ENCODE measurements at places on chromosomes 6 and 20.

DNA sequence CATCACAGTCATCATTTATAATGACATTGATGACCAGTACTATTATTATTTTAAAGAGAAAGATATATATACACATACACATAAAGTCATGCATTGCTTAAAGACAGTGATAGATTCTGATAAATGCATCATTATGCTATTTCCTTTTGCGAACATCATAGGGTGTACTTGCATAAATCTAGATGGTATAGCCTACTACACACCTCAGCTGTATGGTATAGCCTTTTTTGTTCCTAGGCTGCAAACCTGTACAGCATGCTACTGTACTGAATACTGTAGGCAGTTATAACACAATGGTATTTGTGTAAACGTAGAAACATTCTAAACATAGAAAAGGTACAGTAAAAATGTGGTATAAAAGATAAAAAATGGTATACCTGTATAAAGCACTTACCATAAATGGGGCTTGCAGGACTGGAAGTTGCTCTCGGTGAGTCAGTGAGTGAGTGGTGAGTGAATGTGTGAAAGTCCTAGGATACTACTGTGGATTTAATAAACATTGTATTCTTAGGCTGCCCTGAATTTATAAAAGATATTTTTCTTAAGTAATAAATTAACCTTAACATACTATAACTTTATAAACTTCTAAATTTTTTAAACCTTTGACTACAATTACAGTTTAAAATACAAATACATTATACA is 23.9 kb downstream of the QKI start:
- no peak for DNase-seq

GRCh38 chr6:20147469-20147868 is 64.8 kb downstream of the MBOAT1 start:
- DNase-seq, result no peak

DNA sequence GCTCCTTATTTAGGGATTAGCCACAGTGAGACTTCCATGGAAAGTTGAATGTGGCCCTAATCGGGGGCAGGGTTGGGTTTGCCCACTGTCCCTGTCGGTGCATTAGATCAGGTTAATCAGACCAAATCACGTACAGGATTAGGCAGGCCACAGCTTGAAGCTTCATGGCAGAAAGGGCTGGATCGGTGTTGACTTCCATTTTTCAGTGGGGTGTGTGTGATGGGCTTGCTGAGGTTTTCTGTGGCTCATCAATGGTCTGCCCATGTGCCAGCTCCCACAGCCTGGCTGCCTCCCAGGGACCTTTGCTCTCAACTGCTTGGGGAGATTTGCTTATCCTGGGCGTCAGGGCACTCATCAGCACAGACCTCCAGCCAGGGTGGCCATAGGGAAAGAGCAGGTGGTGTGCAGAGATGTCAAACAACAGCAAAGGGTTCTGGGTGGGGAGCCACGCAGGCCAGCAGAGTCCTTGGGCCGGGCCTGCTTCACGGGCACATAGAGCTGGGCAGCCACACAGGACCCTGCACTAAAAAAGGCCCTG is 130.7 kb downstream of the TFAP2C start:
- no peak for DNase-seq

- DNase-seq, result no peak
Observed at GRCh38 chr6:43796903-43797890, 27.2 kb downstream of the VEGFA start.

GRCh38 chr6:158834675-158835385 is 15.7 kb upstream of the EZR start:
- DNase-seq, result no peak

DNA sequence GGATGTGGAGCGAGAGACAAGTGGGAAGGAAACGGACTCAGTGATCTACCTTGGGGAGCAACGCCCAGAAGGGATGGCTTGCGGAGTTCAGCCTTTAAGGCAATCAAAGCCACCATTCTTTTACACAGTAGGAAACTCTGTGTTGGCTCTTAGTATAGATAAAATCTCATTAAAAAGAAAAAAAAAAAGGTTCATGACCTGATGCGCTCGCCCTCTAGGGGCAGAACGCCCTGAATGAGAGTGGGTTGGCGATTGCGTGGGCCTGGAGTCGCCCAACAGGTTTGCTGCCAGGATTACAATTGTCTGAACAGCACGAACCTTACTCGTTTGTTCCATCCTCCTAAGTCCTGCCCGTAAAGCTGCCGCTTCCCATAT is 1.2 kb downstream of the TPD52L1 start:
- no peak for DNase-seq

GRCh38 chr6:70753870-70754380 is 86.2 kb downstream of the SMAP1 start:
- DNase-seq, result no peak

DNA sequence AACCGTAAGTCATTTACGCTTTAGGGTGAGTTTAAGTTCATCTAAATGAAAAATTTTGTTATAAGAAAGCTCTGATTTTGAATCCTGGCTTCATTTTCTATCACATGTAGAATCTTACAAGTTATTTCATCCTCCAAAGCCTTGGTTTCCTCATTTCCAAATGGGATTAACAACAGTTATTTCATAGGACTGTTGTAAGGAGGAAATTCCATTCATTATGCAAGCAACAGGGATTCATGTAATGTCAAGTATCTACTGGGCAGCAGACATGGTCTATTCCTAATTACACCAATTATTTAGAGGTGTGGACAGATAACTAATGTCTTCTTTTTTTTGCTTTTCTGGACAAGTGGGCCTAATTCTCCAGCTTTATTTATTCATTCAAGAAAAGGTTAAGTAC is 154.0 kb downstream of the PDSS2 start:
- no peak for DNase-seq

GRCh38 chr6:116364321-116364720 is 6.4 kb upstream of the DSE start:
- no peak for DNase-seq

GRCh38 chr6:139490482-139490881 is 116.0 kb upstream of the CITED2 start:
- DNase-seq, result no peak

- no peak for DNase-seq
Observed at GRCh38 chr6:14035071-14035847, 82.3 kb upstream of the CD83 start.

GRCh38 chr6:28462401-28462800 is 19.1 kb upstream of the ZSCAN23 start:
- no peak for DNase-seq

DNA sequence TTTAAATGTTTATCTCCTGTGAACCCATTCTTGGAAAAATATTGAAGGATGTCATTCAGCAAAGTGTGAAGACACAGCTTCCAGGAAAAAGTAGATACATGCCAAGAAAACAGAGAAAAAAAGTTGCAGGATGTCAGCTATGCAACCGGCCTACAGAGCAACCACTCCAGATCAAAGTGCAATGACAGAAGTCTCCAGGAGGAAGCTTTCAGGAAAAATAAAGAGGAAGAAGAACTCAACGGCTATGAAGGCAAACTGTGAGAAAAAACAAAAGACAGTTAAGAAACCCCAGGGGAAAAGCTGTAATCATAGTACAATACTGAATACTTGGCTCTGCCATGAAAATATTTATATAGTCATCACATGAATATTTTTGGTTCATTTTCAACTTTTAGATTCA is 30.6 kb downstream of the REPS1 start:
- DNase-seq, result no peak

GRCh38 chr6:168171673-168172353 is 92.8 kb upstream of the FRMD1 start:
- no peak for DNase-seq

GRCh38 chr6:92716638-92717037 is 702.7 kb downstream of the EPHA7 start:
- DNase-seq, result no peak

GRCh38 chr6:11120271-11121005 is 8.9 kb upstream of the ERVFRD-1 start:
- DNase-seq, result no peak

DNA sequence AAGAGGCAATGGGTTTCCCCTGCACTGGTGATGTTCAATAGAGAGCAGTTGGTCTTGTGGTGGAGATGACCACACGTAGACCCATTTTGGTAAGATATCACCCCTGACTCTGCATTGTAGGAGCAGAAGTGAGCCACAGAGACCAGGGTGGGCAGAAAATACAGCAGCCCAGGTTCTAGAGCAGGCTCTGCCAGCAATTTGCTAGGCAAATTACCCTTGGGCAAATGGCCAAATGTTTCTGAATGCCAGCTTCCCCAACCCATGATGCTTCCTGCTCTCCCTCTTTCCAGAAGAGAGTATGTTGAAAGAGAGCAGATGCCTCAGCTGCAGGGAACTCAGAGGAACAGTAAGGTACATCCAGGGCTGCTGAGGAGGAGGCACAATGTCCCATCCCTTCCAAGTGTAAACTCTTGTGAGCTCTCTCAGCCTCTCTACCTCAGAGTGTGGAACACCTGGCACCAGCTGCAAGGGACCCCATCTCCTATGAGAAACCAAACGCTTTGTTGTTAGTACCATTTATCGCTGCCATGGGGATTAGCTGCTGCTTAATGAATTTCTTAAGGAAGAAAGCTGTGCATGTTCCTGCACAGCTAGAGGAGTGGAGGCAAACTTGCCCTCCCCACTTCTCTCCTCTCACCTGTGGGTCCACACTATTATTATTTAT is 317.5 kb upstream of the MOCS1 start:
- no peak for DNase-seq

DNA sequence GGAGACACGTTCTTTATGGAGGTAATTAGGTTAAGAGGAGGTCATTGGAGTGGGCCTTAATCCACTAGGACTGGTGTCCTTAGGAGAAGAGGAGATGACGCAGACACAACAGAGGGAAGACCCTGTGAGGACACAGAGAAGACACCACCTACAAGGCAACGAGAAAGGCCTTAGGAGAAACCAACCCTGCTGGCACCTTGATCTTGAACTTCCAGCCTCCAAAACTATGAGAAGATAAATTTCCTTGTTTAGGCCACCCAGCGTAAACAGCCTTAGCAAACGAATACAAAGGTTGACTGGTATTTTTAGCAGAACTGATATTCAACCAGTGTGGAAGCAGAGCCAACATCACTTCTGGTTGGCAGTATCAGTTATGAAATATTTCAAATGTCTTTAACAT is 75.2 kb downstream of the GFOD1 start:
- DNase-seq, result no peak

DNA sequence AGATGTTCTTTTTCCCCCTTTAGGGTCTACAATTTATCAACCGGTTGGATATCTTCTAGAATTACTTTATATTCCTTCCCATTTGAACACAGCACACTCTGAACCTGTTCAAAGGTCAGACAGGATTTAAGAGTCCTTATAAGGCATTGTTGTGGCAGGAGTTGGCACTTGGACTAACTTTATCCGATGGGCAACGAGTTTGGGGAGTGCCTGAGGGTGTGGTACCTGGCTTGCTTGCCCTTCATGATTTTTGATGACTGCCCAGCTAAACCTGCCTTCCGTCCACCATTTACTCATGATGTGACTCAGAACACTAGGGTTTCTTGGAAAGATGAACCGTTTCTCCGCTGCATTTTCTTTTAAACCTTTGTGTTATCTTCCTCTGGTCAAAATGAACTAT is 285.2 kb downstream of the FOXC1 start:
- DNase-seq, result no peak

DNA sequence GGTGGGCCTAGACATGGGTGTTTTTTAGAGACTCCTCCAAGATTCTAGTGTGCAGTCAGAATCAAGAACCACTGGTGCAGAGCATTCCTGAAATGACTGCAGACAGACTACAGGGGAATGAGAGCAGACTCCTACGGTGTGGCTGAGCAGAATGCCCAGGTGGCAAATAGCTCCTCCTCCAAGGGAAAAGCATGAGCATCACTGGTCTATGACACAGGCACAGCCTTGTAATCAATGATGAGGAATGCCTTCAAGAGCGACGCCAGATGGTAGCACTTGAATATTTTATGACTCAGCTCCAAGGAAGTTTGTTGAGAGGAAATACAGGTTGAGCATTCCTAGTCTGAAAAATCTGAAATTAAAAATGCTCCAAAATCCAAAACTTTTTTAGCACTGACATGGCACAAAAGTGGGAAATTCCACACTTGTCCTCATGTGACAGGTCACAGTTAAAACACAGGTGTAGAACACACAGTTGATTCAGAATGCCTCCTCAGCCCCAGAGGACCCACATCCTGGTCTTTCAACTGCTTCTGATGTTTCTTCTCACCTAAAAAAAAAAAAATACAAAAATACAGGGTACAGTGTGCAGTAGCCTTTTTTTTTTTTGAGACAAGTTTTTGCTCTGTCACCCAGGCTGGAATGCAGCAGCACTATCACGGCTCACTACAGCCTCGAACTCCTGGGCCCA is 10.6 kb upstream of the FAM8A1 start:
- DNase-seq, result no peak

DNA sequence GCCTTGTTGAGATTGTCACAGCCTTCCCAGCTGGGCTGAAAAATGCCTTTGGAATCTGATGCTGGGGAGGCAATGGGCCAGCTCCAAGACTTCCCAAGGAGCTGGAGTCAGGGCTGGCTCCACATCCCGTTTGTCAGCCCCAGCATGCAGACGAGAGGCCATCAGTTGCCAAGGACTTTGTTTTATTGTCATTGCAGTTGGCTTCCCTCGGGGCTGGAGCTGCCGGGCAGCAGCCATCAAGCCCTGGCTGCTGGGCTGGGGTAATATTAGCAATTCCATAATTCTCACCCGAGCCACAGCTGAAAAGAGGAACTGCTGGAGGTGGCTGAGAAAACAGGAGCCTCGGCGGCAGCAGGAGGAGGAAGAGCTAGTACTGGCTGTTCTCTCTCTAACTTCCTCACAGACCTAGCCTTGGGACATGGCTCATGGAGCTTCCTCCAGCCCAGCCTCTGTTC is 182.5 kb downstream of the CDC5L start:
- no peak for DNase-seq

GRCh38 chr6:120816794-120817193 is 517.5 kb downstream of the TBC1D32 start:
- DNase-seq, result no peak

DNA sequence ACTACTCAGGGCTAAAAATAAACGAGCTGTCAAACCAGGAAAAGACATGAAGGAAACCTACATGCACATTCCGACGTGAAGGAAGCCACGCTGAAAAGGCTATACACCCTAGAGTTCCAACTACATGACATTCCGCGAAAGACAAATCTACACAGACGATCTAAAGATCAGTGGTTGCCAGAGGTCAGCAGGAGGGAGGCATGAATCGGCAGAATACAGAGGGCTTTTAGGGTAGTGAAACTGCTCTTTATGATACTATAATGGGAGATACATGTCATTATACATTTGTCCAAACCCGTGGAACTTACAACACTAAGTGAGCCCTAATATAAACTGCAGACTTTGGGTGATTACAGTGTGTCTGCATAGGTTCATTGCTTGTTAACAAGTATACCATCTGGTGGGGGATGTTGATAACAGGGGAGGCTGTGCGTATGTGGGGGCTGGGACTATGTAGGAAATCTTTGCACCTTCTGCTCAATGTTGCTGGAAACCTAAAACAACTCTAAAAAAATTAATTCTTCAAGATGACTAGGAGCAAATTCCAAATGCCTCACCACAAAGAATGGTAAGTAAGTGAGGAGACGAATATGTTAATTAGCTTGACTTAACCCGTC is 132.2 kb upstream of the CDH4 start:
- DNase-seq, result no peak

- no peak for DNase-seq
Observed at GRCh38 chr6:679282-679681, 13.7 kb downstream of the EXOC2 start.

GRCh38 chr6:113489952-113490746 is 367.0 kb upstream of the MARCKS start:
- DNase-seq, result no peak

Data from bone marrow (tissue), 2 donors.